T-cell (primary cell): ENCODE measurements at places on chromosomes 12 and 14. TPM values are rescaled to one million over a fixed set of nuclear protein-coding genes. Genes with fewer than 3 reads are reported as not detected.

NTF3 gene
- not detected for total RNA-seq

SUSD6 gene
- total RNA-seq, result 53.5 TPM

CD163L1 gene
- not detected for total RNA-seq

DAO gene
- not detected for total RNA-seq

LHX5 gene
- total RNA-seq, result not detected

PRPH gene
- not detected for total RNA-seq

OLR1 gene
- total RNA-seq, result 0.33 TPM

RILPL2 gene
- total RNA-seq, result 7.1 TPM

NEUROD4 gene
- total RNA-seq, result not detected

MYH6 gene
- total RNA-seq, result not detected
